ENCODE measurements at places on chromosomes 3 and 15.

DNA sequence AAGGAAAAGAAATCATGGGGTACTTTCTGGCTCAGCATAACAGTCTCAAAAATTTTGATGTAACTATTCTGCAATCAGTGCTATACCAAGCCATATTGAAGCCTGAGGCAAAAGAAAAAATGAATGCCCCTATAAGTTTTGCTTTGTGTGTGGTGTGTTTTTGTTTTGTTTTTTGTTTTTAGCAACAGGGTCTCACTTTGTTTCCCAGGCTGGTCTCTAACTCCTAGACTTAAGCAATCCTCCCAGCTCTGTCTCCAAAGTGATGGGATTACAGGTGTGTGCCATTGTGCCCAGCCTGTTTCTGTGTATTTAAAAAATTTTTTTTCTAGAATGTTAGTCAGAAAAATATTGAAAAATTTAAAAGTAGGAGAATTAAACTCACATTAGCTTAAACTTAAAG lies 93.2 kb downstream of the ZNF280D start:
- no peak for DNase-seq

- no peak for DNase-seq
Observed at GRCh38 chr3:126503701-126504100, 13.9 kb downstream of the UROC1 start.

GRCh38 chr3:8996681-8997121 lies 33.4 kb upstream of the RAD18 start:
- DNase-seq, result no peak

DNA sequence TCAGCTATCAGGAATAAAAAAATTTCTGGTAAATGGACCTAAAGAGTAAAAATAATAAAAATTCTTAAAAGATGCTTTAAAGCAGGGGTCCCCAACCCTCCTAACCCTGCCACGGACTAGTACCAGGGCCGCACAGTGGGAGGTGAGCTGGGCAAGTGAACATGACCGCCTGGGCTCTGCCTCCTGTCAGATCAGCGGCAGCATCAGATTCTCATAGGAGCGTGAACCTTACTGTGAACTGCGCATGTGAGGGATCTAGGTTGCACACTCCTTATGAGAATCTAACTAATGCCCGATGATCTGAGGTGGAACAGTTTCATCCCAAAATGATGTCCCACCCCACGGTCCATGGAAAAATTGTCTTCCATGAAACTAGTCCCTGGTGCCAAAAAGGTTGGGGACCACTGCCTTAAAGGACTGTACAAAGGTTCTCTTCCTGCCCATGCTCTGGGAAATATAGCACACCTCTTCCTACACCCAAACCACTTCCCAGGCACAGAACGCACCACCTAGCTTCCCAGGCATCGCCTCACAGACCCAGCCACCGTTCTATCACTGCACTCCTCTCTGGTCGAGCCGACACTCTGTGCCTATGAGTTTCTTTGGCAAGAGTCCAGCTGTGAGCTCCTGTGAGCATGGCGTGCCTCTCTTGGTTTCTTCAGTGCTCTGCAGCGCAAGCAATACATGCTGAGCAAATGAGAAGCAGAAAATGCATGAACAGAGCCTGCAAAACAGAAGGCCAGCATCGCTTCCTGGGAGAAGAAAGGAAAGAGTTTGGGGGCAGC lies 104.9 kb downstream of the OCA2 start:
- DNase-seq, result no peak

DNA sequence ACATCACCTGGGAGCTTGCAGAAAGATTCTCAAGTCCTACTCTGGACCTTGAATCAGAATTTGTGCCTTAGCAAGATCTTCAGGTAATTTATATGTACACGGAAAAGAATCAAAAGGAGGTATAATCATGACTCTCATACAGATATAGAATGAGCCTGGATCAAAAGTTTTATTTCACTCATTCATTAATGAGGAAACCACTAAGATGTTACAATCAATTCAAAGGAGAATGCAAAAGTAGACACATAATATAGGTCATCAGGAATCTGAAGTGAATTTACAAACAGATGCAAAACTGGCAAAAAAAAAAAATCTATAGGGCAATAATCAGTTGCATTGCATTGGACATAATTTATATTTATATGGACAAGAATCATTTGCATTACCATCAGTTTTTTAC lies 195.4 kb upstream of the TLE3 start:
- no peak for DNase-seq

Measured in ACHN (cell line).